ENCODE measurements at places on chromosomes 4 and X.

DNA sequence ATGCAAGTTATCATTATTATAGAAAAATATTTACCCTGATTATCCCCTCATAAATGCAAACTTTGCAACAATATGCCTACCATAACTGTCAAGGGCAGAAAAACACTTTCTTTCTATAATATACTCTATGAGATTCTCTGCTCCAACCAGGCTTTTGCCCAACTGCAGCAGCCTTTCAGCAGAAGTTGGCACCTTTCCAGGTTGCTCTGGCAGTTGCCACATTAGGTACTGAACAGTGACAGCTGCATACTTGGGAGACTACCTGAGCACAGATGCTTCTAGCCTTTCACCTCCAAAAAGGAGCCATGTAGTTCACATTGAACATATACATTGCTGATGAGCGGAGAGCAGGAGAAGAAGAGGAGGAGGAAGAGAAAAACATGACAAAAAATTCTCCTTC is 69.5 kb upstream of the BRWD3 start:
- no peaks in the 10 kb centered on the region for H3K4me1 ChIP-seq
- DNase-seq = no peak
- H3K36me3 ChIP-seq = no peaks in the 10 kb centered on the region
- H3K27ac ChIP-seq = no peak overlapping the region

- no peaks in the 10 kb centered on the region for H3K27me3 ChIP-seq
- no peak overlapping the region for H3K4me3 ChIP-seq
- no peaks in the 10 kb centered on the region for H3K4me1 ChIP-seq
- no peak overlapping the region for H3K27ac ChIP-seq
- no peaks in the 10 kb centered on the region for H3K36me3 ChIP-seq
Measured at GRCh38 chr4:74056114-74056857, 17.8 kb upstream of the CXCL3 start.

DNA sequence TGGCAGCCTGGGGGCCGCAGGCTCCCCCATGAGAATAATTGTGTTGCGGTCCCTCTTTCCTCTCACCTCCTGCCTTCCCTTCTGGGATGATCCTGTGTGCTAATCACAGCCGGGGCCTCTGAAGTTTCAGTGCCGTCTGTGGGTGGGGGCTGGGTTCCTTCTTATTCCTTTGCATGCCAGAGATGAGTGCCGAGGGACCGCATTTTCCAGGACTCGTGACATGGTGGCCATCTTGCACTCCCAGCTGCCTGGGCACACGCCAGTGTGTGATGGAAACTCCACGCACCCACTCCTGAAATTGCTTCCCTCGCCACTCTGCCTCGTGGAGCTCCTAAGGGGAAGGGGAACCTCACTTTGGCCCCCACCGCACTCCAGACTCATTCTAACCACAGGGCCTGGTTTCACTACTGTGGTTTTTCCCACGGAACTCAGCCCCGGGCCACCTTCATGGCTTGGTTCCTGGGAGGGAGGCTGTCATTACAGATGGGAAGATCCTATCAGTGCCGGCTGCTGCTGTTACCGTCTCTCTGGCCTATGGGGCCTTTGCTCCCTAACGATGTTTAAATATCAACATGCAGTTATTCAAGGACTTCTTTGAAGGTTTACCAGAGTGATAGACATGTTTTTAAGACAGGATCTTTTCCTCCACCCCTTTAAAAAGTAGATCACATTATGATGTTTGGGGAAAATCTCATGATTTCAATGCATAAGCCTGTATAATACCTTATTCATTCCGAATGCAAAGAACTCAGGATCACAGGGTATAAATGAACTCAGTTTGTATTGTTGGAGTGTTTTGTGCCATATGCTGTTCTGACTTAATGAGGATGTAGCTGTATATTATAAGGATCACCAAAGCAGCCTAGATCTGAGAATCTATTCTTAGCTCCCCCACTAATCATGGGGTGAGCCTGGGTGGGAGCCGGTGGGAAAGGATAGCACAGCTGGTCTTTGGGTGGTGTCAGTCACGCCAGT is 89.6 kb downstream of the SORCS2 start:
- H3K36me3 ChIP-seq = no peaks in the 10 kb centered on the region
- H3K27ac ChIP-seq = no peak overlapping the region
- DNase-seq = no peak
- H3K4me1 ChIP-seq = no peaks in the 10 kb centered on the region

DNA sequence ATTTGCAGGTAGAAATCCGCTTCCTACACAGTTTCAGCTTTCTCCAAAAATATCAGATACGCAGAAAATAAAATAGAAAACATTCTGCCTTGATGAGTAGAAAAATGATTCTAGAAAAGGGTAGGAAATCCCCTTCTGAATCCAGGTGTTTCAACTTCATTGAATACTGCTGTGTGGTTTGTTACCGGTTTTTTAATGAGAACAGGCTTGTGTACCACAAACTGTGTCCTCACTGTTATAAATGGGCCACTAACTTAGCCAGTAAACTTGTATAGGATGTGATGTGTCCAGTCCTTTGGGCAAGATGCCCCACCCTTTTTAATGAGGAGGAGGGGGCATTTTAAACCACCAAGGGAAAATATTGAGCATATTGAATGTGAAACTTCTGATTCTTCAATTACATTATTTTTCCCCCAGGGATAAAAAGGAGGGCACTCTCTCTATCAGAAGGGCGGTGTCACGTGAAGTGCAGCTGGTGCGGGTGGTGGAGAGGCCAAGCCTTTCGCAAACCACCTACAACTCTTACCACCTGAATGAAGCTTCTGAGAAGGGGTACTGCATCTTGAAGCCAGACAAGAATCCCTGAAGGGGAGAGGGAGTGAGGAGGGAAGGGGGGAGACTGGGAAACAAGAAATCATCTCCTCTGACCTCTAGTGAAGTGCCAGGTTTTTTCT is 4.5 kb downstream of the CXXC4 start:
- H3K4me3 ChIP-seq = peak overlapping the region; percentile 78
- DNase-seq = peak; percentile 83
- H3K36me3 ChIP-seq = no peaks in the 10 kb centered on the region
- no peaks in the 10 kb centered on the region for H3K27me3 ChIP-seq
- H3K4me1 ChIP-seq = peaks cover 16% of the 10 kb centered on the region

DNA sequence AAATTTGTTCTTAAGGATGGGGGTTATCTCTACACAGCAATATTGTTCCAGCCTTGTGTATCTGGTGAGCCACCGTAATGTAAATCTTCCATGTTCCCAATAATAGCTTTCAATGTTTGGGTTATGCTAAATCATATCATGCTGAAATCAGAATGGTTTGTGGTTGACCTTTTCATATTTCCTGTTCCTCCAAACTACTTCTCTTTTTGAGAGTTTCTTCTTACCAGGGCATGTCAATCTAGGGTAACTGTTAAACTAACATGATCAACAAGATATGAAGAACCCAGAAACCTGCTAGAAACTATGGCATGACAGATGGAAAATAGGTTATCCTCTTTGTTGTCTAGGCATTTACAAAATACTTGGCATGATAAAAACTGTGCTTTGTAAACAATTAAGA is 22.0 kb downstream of the TNMD start:
- no peak for DNase-seq
- H3K4me3 ChIP-seq = no peak overlapping the region
- H3K27ac ChIP-seq = no peak overlapping the region
- no peaks in the 10 kb centered on the region for H3K36me3 ChIP-seq
- H3K27me3 ChIP-seq = no peaks in the 10 kb centered on the region
- H3K4me1 ChIP-seq = no peaks in the 10 kb centered on the region

DNA sequence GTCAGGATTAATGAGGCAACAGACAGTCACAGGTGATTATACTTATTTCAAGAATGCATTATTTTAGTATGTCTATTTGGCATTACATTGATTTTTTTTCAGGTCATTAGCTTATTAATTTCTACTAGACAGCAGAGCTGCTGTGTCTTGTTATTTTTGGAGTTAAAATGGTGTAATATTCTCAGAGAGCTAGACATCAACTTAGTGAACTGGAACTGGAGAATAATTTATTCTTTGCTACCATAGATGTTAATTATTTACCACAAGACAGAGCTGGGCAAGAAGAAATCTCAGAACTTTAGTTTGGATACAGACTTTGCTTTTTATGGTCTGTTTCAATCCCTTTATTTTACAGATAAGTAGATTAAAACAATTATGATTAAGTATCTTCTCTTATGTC is 10.2 kb upstream of the HPGD start:
- DNase-seq = no peak
- H3K36me3 ChIP-seq = no peaks in the 10 kb centered on the region
- H3K27me3 ChIP-seq = no peaks in the 10 kb centered on the region

GRCh38 chr4:99159699-99160098 is 15.6 kb upstream of the ADH4 start:
- no peaks in the 10 kb centered on the region for H3K27me3 ChIP-seq
- H3K4me1 ChIP-seq = no peaks in the 10 kb centered on the region
- no peak overlapping the region for H3K27ac ChIP-seq
- H3K36me3 ChIP-seq = no peaks in the 10 kb centered on the region
- DNase-seq = no peak
- no peak overlapping the region for H3K4me3 ChIP-seq

DNA sequence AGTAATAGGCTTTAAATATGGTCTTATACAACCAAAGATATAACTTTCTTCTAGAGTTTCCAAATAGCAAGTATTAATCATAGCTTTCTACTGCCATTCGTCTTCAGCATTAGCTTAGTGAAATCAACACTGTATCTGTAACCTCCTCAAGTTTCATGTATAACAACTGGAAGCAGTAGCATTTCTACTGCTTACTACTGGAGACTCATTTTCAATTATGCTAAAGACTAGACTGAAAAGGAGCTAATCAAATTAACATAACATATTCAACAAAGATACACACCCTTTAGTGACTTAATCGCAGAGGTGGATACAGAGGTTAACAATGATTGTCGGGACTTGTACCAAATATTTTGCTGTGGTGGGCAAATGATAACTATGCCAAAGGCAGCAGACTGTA is 344.2 kb upstream of the TEX13C start:
- no peaks in the 10 kb centered on the region for H3K4me1 ChIP-seq
- no peaks in the 10 kb centered on the region for H3K36me3 ChIP-seq
- no peak overlapping the region for H3K4me3 ChIP-seq
- no peaks in the 10 kb centered on the region for H3K27me3 ChIP-seq

DNA sequence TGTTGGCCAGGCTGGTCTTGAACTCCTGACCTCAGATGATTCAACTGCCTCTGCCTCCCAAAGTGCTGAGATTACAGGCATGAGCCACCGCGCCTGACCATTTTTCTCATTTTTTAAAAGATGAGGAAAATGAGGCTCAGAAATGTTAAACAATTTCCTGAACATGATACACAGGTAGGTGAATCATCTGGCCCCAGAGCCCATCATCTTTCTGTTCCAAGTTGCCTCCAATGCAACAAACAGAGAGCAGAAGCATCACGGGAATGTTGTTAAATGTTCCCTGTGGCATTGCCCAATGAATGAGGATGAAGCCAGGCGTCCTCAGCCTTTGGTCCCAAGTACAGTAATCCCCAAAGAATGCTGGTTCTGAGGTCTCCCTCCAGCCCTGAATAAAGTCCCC is 31.3 kb upstream of the ANXA5 start:
- DNase-seq = no peak
- H3K4me3 ChIP-seq = no peak overlapping the region
- no peak overlapping the region for H3K27ac ChIP-seq
- peaks cover 11% of the 10 kb centered on the region for H3K4me1 ChIP-seq
- H3K36me3 ChIP-seq = no peaks in the 10 kb centered on the region
- no peaks in the 10 kb centered on the region for H3K27me3 ChIP-seq

GRCh38 chr4:86522349-86522748 is 71.8 kb upstream of the PTPN13 start:
- no peaks in the 10 kb centered on the region for H3K36me3 ChIP-seq
- H3K27ac ChIP-seq = no peak overlapping the region
- no peaks in the 10 kb centered on the region for H3K27me3 ChIP-seq
- no peak overlapping the region for H3K4me3 ChIP-seq
- no peak for DNase-seq
- no peaks in the 10 kb centered on the region for H3K4me1 ChIP-seq

- no peaks in the 10 kb centered on the region for H3K27me3 ChIP-seq
- no peak for DNase-seq
- no peak overlapping the region for H3K27ac ChIP-seq
- H3K4me1 ChIP-seq = no peaks in the 10 kb centered on the region
Measured at GRCh38 chr4:151530230-151530629, 121.3 kb downstream of the FHIP1A start.

DNA sequence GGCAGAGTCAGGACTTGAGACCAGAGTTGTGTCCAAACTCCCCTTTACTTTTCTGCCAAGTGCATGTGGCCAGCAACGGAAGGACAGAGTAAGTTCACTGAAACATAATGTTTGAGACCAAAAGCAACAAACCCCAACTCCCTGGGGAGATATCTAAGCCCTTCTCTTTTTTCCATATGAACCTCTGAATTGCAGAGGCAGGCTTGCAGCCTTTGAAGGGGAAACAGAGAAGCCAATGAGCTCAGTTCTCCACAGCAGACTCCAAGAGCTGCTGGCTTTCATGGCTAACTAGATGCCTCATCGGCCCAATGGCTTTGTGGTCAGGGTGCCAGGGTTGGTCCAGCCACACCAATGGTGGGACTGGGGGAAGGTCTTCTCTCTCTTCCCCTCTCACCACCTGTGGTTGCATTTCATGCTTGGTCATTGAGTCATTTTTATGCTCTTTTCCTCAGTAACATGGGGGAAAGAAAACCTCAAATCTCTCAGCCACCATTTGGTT is 34.0 kb downstream of the STARD8 start:
- no peaks in the 10 kb centered on the region for H3K36me3 ChIP-seq
- peak; percentile 3 for DNase-seq
- H3K4me3 ChIP-seq = no peak overlapping the region
- no peaks in the 10 kb centered on the region for H3K27me3 ChIP-seq
- H3K27ac ChIP-seq = no peak overlapping the region

DNA sequence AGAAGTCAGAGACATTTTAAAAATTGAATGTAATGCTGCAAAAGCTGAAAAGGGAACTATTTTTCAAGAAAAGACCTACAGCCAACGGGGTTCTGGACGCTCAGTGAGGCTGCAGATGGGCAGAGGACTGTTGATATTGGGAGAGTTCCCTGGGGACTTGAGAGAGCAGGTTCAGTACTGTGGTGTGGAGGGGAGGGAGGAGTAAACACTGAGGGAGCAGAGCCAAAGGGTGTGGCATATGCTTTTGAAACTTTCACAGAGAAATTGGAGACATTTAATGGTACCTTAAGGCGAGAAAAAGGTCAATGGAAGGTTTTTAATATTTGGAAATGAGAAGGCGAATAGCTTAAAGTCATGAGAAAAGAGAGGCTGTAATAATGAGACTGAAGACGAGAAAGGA is 62.2 kb upstream of the GPM6A start:
- no peaks in the 10 kb centered on the region for H3K4me1 ChIP-seq
- no peak overlapping the region for H3K27ac ChIP-seq
- no peak overlapping the region for H3K4me3 ChIP-seq
- DNase-seq = no peak
- no peaks in the 10 kb centered on the region for H3K36me3 ChIP-seq
- no peaks in the 10 kb centered on the region for H3K27me3 ChIP-seq

All from GM12878 (cell line).